ENCODE measurements at places on chromosomes 3 and 15.

DNA sequence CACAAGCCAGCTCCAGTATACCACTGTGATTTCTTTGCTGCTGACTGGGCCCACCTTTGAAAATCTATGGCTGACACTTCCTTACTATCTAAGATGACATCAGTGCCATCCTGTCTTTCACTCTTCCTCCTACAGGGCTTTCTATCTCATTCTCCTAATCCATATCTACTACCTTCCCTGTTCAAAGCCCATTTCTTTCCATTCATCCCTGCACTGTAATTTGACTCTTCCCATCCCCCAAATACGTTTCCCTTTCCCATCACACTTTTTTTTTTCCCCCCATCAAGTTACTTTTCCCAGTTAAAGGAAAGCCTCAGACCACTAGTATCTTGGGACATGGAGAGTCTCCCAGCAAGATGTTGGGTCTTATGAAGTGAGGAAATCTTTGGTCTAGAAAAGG is 136.7 kb downstream of the AKAP13 start:
- DNase-seq = no peak

DNA sequence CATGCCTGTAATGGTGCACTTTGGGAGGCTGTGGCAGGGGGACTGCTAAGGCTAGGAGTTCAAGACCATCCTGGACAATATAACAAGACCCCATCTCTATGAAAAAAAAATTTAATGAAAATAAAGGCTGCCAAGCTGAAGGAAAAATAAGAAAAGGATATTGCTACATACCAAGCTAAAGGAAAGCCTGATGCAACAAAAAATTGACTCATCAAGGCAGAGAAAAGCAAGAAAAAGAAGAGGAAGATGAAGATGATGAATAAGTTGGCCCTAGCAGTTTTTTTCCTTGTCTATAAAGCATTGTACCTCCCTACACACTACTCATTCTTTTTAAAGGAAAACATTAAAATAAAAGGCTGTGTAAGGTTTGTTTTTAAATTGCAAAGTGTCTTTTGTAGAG is 441.9 kb upstream of the MDFIC2 start:
- no peak for DNase-seq

DNA sequence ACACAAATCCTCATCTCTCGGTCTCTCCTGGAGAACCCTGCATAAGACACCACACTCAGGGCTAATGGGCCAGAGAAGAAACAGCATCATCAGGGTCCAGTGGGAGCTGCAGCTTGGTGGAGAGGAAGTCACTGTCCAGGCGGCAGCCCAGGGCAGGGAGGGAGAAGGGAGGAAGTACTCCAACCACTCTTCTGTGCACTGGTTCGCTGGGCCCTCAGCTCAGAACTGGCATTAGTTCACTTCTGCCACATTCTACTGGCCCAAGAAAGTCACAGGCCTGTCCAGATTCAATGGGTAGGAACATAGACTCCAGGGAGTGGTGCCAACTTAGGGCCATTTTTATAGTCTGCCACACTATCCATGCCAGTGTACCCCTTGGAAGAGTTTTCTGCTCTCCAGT is 169.0 kb downstream of the ABHD5 start:
- no peak for DNase-seq

DNA sequence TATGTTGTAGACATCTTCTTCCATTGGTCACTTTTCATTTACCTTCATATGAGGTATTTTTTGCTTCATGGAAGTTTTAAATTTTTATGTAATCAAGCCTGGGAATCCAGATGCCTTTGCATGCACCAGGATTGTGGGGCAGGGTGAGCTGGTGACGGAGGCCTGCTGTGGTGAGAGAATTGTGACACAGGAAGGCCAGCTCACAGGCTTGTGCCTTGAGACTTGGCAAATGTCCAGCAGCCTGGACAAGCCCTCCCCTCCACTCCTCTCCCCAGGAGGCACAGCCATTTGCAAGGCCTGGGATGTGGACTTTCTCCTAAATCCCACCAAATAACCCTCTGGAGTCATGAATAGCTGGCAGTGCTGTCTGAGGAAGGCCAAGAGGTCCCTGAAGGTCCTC is 67.4 kb downstream of the RHCG start:
- DNase-seq = no peak

GRCh38 chr3:114624571-114625181 is 330.8 kb downstream of the TIGIT start:
- DNase-seq = no peak

GRCh38 chr3:148923592-148923991 is 58.5 kb downstream of the CPA3 start:
- DNase-seq = no peak

- DNase-seq = no peak
Observed at GRCh38 chr3:66795365-66795764, 202.7 kb upstream of the KBTBD8 start.

- DNase-seq = no peak
Observed at GRCh38 chr3:46665763-46666452, 27.6 kb downstream of the ALS2CL start.

DNA sequence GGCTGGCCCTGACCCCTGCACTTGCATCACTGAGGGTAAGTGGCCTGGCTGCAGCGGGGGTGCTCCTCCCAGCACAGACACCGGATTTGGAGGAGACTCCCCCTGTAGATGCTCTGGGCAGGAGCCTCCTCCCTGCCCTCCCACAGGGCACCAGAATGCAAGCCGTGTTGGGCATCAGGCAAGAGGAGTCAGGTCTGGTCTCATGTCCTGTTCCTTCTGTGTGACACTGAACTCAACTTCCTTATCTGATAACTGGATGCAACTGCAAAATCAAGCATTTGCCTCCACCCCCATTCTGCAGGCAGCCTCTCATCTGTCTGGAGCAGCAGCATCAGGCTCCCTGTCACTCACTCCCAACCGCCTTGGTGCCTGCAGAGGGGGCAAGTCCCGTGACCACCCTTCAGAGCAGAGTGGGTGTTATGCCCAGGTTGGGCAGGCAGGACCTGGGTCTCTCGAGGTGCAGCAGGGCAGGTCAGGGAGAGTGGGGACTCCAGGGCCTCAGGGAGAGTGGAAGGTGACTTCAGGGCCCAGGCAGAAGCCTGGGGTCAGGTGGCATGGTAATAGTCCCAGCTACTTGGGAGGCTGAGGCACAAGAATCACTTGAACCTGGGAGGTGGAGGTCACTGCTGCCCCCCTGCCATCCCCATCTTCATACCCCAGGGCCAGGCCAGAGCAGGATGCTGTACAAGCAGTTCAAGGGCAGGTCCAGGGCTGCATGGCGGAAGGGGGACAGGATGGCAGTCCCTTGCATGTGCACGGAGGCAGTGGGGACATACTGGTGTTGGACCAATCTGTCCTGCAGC is 10.5 kb upstream of the RPL29 start:
- DNase-seq = no peak

DNA sequence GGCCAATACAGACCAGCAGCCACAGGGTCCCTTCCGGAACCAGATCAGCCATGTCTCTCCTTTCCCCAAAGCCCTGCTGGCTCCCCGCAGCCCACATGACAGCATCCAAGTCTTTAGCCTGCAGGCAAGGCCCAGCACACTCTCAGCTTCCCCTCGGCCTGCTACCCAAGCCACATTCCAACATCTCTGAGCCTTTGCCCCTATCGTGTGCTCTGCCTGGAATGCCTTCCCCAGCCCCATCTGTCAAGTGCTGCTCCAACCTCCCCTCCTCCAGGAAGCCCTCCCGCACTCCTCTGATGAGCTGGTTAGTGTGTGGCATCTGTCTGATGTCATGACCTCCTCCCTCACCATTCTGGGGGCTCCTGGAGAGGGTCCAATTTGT is 8.5 kb downstream of the PLXND1 start:
- DNase-seq = no peak

- no peak for DNase-seq
Observed at GRCh38 chr15:65211482-65211982, 259 bp upstream of the CILP start.

GRCh38 chr15:38300395-38300794 is 47.8 kb downstream of the SPRED1 start:
- DNase-seq = no peak

DNA sequence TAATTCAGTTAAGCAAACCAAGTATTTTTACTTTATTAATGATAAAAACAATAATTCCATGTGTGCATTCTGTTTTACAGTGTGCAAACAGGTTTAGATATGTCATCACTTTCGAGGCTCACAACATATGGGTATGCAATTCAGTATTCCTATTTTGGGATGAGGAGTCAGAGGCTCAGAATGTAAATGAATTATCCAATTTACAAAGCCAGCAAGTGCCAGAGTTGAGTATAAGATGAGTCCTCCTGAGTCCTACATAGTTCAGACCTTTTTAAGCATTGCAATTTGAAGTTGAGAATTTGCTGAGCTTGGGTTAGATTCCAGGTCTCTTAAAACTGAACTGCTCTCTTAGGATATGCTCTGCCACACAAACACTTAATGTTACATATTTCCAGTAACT is 424.2 kb upstream of the ROBO2 start:
- DNase-seq = no peak

GRCh38 chr3:72517921-72518424 is 330.3 kb downstream of the SHQ1 start:
- no peak for DNase-seq

- DNase-seq = no peak
Observed at GRCh38 chr3:132654190-132654589, 5.4 kb downstream of the ACAD11 start.

- DNase-seq = no peak
Observed at GRCh38 chr3:126516152-126516935, 1.2 kb downstream of the UROC1 start.

- no peak for DNase-seq
Observed at GRCh38 chr15:40310001-40310959, 2.5 kb upstream of the PLCB2 start.

- DNase-seq = no peak
Observed at GRCh38 chr3:168977716-168978374, 685.7 kb downstream of the MECOM start.

DNA sequence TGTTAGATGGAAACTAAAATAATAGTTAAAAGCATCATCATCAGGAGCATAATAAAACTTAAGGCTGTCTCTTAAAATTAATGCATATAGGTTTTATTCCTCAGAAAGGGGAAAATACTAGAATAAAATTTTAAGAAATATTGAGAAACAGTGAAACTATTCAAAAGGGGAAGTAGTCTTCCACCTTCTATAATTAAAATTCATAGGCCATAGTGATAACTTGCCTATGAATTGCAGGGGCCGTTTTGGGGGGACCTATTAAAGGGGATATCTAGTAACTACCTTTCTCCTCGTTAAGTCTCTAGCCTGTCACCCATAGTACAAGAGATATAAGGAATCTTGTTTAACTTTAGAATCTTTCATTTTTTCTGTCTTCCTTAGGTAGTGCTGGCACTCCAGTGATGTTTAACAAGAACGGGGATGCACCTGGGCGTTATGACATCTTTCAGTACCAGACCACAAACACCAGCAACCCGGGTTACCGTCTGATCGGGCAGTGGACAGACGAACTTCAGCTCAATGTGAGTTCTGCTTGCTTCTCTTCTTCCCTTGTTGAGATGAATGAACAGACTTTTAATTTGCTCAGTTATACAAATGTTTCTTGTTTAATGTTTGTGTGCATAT is 600.4 kb downstream of the GRM7 start:
- no peak for DNase-seq

GRCh38 chr3:186381424-186382216 is 19.6 kb upstream of the DGKG start:
- DNase-seq = no peak

- no peak for DNase-seq
Observed at GRCh38 chr3:41216993-41217392, 17.7 kb downstream of the CTNNB1 start.

DNA sequence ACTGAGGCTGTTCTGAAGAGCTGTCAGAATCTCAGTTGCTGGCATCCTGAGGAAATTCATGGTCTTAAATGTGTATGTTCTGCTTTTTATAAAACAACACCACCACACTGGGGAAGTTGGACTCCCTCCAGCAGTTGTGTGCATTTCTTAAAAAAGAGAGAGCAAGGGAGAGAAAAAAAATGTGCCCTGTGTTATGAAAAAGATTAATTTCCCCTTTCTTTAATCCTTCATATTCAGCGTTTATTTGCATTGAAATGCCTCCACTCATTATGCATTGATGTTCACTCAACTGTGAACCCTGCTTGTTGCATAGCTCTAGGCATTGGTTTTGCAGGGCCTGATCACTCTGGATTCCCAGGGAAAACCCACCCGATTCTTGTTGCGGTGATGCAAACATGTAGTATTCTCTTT is 4.4 kb upstream of the ZNF609 start:
- DNase-seq = no peak

DNA sequence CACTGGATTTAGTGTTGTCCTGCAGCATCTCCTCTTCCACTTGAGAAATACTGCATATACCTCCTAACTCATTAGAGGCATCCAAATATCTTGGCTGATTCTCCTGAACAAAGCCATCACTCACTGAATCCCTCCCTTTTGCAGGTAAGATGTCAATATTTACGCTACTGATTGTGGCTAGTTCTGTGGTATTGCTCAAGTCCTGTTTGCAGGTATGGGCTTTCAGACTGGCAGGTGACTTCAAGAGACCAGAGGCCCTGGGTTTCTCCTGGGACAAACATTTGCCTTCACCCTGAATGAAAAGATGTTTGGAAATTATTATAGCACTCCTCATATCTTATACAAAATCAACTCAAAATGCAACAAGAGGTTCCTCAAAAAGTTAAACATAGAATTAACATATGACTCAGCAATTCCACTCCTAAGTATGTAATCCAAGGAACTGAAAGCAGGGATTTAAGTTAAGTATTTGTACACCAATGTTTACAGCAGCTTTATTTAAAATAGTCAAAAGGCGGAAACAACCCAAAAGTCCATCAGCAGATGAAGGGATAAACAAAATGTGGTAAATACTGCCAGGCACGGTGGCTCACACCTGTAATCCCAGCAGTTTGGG is 18.6 kb downstream of the NEK4 start:
- no peak for DNase-seq

DNA sequence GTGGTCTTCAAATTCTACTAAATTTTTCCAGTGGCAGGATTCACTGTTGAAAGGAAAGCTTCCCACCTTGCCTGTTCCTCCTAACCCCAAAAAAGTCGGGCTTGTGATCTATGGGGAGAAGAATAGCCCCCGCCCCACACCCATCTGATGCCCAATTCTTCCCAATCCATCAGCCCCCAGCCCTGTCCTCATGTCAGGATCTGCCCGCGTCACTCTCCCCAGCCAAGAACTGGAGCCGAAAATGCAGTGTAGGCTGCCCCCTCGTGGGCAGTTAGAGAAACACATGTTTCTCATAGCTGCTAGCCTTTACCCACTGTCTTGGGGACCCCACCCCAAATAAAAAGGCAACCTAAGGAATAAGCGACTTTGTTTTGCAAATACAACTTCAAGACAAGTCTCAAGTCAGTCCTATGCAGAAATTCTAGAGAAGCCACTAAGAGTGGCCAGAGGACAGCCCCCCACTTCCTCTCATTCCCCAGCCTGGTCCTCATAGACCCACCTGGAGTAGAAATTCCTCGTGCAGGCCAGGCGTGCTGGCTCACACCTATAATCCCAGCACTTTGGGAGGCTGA is 13.0 kb upstream of the CSK start:
- DNase-seq = peak; percentile 28

DNA sequence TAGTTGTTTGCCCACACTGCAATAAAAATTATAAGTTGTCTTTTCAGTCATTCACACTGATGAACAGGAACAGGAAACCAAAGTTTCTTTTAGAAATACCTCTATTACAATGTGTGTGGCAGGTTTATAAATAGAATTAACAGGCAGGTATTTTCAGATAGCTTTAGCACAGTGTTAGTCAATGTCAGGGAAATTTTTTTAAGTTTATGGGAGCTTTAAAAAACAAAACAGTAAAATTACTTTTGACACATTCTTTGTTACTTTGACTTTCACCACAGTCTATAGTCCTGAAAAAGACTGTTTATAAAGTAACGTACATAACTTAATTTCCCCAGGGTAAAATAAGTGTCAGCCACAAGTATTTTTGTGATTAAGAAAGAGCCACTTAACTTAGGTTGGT is 38.1 kb downstream of the SERPINI1 start:
- DNase-seq = no peak
